ENCODE measurements at places on chromosomes 3 and 15. TPM values are rescaled to one million over a fixed set of nuclear protein-coding genes. Genes with fewer than 3 reads are reported as not detected.

SLC25A20 gene
- 124 TPM for total RNA-seq

UTS2B gene
- total RNA-seq = 0.42 TPM

DNA sequence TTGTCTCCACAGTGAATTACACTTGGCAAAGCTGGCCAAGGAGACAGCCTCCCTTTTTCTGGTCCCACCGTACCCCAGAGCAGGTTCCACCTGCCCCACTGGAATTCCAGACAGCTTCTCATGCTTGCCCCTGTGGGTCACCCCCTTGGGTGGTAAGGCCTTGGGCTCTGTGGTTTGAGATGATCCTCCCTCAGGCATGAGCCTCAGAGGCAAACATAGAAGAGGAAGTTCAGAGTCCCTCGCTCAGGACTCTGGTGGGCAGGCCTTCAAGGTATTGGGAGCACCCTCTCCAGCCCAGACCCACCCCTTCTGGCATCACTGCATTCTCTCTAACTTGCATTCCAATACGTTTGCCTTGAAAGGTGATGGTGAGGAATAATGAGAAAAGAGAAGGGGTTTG is 17.6 kb upstream of the UBA7 start:
- DNase-seq = no peak

DNA sequence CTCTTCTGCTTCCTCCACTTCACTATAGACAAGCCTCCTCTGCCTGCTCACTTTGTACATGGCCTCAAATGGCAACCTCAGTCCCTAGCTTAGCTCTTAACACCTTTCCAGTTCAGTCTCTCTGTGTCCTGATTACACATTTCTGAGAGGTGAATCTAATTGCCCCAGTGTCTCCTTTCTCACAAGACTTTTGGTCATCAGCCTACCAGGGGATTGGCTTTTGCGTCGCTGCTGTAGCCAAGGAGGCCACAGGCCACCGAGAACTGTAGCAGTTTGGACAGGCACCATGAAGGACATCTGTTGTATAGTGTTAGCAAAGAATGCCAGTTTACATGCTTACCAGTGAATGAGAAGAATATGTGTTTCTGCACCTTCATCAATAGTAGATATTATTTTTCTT is 8.5 kb downstream of the IREB2 start:
- no peak for DNase-seq

GRCh38 chr15:77094397-77095030 is 23.6 kb upstream of the TSPAN3 start:
- DNase-seq = no peak

GRCh38 chr15:73753250-73754130 is at the start of gene INSYN1:
INSYN1 (minus strand) TSS chr15:73753351; CDS start chr15:73751130, 2,221 bp downstream.
- peak; percentile 85 for DNase-seq

GRCh38 chr15:68730976-68731897 is 89.5 kb downstream of the ANP32A start:
- DNase-seq = peak; percentile 59

DNA sequence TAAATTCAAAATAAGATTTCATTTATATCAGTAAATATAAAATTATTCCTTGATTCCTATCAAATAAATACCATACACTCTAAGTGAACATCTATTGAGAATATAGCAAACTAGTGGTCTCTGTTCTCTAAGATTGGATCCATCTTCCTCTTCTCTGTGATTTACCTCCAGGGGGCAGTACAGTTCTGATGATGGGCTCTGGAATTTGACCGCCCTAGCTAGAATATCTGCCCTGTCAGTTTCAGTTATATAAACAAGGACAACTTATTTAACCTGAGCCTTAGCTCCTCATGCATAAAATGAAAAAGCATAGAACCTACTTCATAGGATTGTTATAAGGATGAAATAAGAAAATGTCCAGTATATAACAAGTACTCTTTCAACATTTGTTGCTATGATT is 171.1 kb upstream of the CCDC54 start:
- DNase-seq = no peak

DNA sequence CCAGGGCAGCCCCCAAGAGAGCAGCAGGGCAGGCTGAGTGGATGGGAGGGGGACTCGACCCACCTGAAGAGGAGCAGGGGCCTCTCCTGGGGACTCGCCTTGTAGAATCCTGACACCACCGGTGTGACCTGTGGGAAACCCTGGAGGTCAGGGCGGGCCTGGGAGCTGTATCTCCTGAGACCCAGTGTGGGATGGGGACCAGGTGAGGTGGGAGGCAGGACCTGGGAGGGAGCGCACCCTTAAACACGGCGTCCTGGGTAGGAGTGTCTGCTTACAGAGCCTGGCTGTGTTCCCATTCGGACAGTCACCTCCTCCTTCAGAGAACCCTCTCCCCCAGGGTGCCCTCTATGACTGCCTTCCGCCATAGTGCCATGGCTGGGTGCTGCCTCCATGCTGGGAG is 27.1 kb downstream of the C15orf39 start:
- no peak for DNase-seq

DNA sequence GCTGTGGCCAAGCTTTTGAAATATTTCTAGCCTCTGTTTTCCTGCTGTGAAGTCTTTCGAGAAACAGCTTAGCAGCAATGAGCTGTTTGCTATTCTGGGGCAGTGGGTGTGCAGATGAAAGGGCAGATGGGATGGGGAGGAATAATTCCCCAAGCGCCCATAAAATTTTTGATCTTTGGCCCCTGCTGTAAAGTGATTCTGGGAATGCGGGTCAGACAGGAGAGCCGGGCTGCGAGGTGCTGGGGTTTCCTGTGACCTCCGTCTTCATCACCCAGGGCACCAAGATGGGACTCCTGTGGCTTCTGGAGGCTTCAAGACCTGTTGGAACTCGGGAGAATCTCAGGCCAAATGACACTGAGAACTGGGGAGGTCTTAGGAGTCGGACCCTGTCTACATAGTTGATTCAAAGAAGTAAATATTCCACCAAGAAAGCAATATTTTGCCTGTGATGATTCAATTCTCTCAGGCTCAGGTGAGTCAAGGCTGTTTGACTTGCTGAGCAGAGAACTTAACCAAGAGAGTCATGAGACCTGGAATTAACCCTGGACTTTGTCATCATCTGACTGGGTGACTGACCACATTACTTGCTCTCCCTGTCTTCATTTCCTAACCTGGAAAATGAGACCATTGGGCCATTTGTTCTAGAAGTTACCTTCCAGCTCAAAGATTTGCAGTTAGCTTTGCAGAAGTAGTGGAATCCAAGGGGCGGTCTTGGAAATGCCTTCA is 86.4 kb downstream of the POLR2M start:
- no peak for DNase-seq

DNA sequence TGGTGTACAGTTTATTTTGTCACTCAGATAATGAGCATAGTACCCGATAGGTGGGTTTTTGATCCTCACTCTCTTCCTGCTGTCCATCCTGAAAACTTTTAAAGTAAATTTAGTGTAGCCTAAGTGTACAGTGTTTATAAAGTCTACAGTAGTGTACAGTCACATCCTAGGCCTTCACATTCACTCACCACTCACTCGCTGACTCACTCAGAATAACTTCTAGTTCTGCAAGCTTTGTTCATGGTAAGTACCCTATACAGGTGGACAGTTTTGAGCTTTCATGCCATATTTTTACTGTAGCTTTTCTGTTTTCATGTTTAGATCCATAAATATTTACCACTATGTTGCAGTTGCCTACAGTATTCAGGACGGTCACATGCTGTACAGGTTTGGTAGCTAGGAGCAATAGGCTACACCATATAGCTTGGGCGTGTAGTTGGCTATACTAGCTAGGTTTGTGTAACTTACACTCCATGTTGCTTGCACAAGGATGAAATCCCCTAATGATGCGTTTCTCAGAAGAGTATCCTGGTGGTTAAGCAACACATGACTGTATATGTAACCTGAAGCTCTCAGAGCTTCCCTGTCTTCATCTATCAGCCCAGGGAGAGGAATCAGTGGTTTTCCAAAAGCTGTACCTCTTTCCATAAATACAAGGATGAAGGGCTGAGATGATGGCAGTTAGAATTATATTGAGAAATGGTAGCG is 87.6 kb upstream of the SLC25A26 start:
- DNase-seq = no peak

All from left ventricle myocardium superior (tissue), 1 donor.